ENCODE measurements at places on chromosomes 5 and 9. TPM values are rescaled to one million over a fixed set of nuclear protein-coding genes. Genes with fewer than 3 reads are reported as not detected.

Gene CAMK4
- total RNA-seq: 1.6 TPM

Gene POLR3G
- total RNA-seq: 7.7 TPM

Gene CCNJL
- total RNA-seq: 2.6 TPM

Gene PROB1
- total RNA-seq: 1.9 TPM

Gene ANKRD18A
- 3.0 TPM for total RNA-seq

Gene NFX1
- total RNA-seq: 26.6 TPM

Gene ESM1
- not detected for total RNA-seq

Gene IL9
- total RNA-seq: not detected

Gene C5orf46
- 0.36 TPM for total RNA-seq

Gene FIBCD1
- total RNA-seq: 0.20 TPM

Gene PITX1
- total RNA-seq: 689 TPM

Gene IL13
- total RNA-seq: not detected

Gene INSL4
- not detected for total RNA-seq

Gene SMIM27
- 7.2 TPM for total RNA-seq

Gene PCDHGB2
- total RNA-seq: 1.2 TPM

Gene UQCRQ
- 509 TPM for total RNA-seq

Gene FRMD3
- total RNA-seq: 0.60 TPM

Gene ANKRD20A1
- total RNA-seq: 5.9 TPM

Gene ZBTB43
- 12.8 TPM for total RNA-seq

Gene FOXD4L3
- total RNA-seq: not detected

Gene NINJ1
- total RNA-seq: 16.9 TPM

Gene SPARC
- 76.4 TPM for total RNA-seq

Gene ZNG1E
- total RNA-seq: 29.5 TPM

Gene LTC4S
- total RNA-seq: 5.1 TPM

Gene SPAG8
- total RNA-seq: 0.20 TPM

Gene GRM6
- not detected for total RNA-seq

Gene GZMA
- total RNA-seq: 0.36 TPM

Gene CDO1
- 0.20 TPM for total RNA-seq

Data from esophagus mucosa (tissue), 1 donor.